HTR-8/SVneo (cell line): ENCODE measurements at places on chromosomes 16 and 17.

DNA sequence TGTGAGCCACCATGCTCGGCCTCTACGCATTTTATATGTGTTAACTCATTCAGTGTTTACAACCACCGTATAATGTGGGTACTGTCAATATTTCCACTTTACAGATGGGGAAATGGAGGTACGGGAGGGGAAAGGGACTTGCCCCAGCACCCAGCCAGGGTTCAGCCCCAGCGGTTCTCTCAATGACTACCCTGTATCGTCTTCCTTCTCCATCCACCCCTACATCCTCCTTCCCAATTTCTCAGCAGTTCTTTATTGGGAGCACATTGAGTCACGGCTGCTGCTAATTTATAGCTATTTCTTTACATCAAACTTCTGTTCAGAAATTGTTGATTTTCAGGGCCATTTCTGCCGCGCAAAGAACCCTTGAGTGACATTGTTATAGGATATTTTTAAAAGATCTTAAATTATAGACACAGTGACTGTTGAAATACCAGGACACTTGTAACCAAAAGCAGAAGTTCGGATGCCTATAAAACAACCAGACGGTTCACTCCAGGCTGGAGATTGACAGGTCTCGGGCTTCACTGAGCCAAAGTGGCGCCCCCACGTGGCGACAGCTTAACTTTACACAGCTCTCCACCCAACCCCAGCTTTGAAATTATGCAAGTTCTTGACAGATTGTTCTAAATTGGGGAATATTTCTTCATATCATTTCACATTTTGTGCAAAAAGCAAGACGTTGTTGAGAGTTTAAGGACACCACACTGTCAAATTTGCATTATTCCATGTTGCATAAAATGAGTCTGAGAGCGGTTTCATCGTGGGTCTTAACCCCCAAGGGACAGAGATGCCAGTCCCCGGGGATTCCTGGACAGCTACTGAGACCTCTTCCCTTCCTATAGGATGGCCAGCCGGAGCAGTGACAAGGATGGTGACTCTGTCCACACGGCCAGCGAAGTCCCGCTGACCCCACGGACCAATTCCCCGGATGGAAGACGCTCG is 11.8 kb downstream of the SYT17 start:
- peak; percentile 56 for DNase-seq

- no peak for DNase-seq
Measured at GRCh38 chr17:35736236-35736635, 4.8 kb downstream of the RASL10B start.

DNA sequence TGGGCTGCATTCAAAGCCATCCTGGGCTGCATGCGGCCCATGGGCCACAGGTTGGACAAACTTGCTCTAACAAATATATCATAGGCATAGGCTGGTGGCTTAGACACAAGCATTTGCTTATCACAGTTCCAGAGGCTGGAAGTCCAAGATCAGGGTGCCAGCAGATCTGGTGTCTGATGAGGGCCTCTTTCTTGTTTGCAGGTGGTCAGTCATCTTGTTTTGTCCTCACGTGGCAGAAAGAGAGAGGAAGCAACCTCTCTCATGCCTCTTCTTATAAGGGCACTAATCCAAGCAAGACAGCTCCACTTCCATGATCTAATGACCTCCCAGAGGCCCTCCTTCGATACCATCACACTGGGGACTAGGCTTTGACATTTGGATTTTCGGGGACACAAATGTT is 238.7 kb upstream of the TNRC6C start:
- no peak for DNase-seq

DNA sequence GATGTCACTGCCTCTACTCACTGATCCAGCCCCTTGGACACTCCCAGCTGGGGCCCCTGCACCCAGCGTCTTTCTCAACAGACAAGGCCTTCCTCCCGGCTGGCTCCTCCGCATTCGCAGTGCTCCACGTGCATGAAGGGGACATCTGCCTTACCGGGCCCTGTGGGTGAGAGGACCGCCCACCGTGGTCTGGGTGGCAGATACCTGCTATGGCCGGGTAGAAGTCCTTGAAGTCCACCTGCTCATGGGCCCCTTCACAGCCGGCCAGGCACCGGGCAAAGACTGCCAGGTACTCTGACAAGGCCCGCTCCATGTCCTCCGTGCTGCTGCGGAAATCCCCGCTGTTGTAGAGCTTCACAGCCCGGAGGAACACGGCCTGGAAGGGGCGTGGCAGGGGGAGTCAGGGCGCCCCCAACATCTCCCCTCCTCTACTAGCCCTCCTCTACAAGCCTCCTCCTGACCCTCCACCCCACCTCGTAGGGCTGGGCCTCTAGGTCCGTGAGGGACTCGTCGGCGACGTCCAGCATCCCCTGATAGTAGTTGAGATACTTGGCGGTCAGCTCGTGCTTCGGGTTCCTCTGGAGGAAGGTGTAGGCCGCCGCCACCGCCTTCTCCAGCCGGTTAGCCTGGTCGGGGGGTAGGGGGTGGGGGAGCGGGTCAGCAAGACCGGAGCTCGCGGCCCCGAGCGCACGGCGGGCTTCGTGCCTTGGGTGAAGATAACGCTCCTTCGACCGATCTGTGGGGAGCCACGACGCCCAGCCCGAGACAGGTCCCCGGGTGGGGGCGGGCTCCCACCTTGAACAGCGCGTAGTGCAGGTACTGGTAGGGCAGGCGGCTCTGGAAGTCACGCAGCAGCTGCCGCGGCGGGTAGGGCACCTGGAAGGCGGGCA is 845 bp downstream of the P3H4 start:
- DNase-seq: no peak

GRCh38 chr17:80395402-80396151 is 19.4 kb upstream of the ENDOV start:
- no peak for DNase-seq

DNA sequence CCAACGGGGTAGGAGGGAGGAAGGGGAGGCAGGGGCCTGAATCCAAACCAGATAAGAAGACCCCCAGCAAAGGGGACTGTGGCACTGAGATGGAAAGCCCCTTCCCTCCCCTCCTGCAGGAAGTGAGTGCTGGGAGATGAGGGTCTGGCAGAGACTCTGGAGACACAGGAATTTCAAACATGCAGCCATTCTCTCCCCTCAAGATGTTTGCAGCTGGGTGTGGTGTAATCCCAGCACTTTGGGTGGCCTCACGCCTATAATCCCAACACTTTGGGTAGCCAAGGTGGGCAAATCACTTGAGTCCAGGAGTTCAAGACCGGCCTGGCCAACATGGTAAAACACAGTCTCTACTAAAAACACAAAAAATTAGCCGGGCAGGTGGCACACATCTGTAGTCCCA is 33.9 kb upstream of the FAAP100 start:
- DNase-seq: no peak

- no peak for DNase-seq
Measured at GRCh38 chr17:81509972-81510784, 2.4 kb downstream of the ACTG1 start.

DNA sequence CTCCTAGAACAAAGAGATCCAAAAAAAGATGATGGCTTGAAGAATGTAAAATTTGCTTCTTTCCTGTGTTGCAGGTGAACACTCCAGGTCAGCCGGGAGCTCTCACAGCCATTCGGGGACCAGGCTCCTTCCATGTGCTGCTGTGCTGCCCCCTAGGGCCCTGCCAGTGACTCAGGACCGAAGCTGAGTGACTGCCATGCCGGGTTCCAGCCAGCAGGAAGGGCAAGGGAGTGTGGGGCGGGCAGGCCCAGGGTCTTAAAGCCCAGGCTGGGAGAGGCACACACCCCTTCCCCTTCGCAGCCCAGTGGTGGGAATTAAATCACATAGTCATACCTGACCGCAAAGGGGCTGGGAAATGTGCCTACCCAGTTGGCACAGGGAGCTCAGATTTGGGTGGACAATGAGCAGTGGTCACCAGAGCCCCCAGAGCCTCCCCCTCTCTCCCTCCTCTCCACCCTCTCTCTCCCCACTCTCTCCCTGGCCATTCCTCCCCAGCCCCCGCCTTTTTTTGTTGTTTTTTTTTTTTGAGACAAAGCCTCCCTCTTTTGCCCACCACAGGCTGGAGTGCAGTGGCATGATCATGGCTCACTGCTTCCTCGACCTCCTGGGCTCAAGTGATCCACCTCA is 11.5 kb downstream of the EPOP start:
- peak; percentile 87 for DNase-seq

DNA sequence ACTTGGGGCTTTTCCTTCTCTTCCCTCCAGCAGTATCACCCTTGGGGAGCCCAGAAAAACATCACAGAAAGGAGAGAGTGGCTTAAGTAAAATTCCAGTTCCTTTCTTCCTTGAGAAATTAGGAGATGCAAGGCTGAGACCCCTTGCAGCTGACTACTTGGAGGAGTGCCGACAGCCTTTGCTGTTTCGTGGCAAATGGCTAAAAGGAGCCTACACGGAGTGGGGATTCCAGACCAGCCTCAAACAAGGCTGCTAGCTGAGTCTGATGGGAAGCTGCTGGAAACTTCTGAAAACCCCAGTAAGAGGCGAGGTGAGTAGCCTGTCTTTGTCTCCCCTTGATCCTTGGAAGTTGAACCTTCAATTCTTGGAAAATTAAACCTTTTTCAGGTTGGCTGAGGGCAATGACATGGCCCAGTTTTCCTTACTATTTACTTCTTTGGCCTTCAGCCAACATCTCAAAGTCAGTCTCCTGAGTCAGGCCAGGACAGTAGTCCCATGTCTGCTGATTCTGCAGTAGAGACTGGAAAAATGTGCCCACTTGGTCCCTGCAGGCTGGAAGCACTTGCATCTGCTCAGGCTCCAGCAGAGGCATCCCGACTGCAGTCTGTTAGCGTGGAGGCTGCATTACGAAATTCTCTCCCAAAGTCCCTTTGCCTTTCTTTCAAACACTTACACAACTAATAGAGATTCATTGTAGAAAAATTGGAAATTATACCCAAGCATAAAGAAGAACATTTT is 23.4 kb downstream of the SMIM36 start:
- no peak for DNase-seq

DNA sequence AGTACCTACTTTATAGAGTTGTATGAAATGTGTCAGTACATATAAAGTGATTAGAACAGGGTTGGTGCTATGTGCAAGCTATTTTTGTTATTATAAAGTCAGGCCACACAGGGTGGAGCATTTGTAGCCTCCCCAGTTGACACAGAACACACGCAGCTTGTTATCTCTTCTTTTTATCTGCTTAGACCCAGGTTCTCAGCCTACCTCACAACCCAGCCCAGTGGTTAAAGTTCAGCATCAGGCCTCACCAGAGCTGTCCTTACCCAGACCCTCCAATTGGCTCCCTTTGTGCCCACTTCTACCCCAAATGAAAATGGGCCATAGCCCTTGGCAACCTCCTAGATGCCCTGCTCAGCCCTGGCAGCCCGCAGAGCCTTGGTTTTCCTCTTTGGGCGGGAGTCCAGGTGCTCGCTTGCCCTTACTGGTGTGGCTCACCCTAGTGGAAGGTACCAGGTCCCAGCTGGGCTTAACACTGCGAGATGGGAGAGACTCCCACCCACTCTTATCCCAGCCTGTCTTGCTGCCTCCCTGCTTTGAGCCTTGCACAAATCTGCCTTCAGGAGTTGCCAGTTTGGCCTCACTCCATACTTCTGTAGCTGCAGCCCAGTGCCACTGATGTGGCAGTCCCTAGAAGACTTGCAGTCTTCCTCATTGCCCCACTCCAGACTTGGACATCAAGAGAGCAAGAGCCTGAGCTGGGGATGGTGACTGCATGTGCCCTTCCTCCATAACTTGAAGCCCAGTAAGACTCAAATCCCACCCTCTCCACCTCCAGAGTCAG is 1.1 kb upstream of the PIGS start:
- no peak for DNase-seq

GRCh38 chr17:76333673-76334505 is 19.8 kb downstream of the PRPSAP1 start:
- DNase-seq: no peak

- DNase-seq: no peak
Measured at GRCh38 chr16:6012716-6013115, 915.1 kb upstream of the EEF2KMT start.

GRCh38 chr16:1778200-1779179 is 3.9 kb downstream of the SPSB3 start:
- no peak for DNase-seq

GRCh38 chr17:10628756-10629155 is 28.4 kb downstream of the MYH3 start:
- no peak for DNase-seq

- no peak for DNase-seq
Measured at GRCh38 chr17:68782789-68783188, 172.4 kb downstream of the ABCA8 start.

GRCh38 chr16:88617268-88618031 is 20.9 kb upstream of the IL17C start:
- no peak for DNase-seq

- DNase-seq: no peak
Measured at GRCh38 chr17:43562679-43563599, 16.8 kb upstream of the ETV4 start.

- DNase-seq: peak; percentile 53
Measured at GRCh38 chr17:2782055-2782454, 14.2 kb upstream of the RAP1GAP2 start.

DNA sequence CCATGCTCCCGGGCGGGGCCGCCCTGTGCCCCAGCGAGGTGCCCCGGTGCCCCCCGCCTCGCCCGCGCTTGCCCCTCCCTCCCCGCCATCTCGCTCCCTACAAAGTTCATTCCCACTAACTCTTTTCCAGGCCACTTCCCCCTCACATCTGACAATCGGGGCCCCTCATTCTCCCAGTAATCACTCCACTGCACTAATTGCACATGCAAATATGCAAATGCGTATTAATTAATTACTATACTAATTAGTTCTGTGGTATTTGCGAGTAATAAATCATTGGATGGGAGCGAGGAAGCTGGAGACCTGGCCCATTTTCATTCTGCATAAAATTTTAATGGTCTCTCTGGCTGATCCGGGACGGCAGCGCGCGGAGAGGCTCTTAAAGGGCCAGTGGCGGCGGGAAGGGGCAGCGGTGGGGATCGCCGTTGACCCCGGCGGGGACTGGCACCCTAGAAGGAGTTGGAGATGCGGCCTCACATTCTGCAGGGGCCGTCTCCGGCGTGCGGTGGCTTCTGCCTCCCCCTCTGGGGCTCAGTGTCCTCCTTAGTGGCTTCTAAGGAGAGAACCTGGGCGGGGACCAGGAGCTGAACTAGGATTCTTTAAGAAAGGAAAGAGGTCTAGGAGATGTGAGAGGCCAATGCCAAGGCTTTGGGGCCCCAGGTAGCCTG is 8.4 kb upstream of the PPP1R1B start:
- peak; percentile 53 for DNase-seq

- DNase-seq: no peak
Measured at GRCh38 chr17:79479876-79480275, 131.0 kb downstream of the RBFOX3 start.

- no peak for DNase-seq
Measured at GRCh38 chr17:56739376-56739775, 94.3 kb downstream of the C17orf67 start.

DNA sequence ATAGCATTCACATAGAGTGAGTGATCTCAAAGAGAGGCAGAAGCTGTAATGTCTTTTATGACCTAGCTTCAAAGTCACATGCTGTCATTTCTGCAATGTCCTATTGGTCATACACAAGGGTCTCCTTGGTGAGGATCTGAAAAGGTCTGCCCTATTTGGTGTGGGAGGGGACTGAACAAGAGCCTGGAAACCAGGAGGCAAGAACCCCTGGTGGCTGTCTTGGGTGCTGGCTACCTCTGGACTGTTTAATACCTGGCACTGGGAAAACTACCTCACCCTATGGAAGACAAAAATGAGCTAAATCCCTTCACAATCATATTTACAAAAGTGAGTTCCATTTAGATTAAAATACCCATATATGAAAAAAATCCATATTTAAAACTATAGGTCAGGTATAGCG is 9.0 kb downstream of the KCTD13 start:
- no peak for DNase-seq

GRCh38 chr16:49183911-49184310 is 97.7 kb downstream of the CBLN1 start:
- DNase-seq: no peak

GRCh38 chr17:78944956-78945355 is 19.8 kb upstream of the TIMP2 start:
- DNase-seq: no peak
